Right ventricle myocardium superior (tissue), 1 donor: ENCODE measurements at places on chromosomes 12 and 14.

GRCh38 chr14:63269561-63270225, 49.0 kb downstream of the GPHB5 start:
- DNase-seq, result no peak

GRCh38 chr14:91065266-91065665, 4.8 kb upstream of the RPS6KA5 start:
- no peak for DNase-seq

DNA sequence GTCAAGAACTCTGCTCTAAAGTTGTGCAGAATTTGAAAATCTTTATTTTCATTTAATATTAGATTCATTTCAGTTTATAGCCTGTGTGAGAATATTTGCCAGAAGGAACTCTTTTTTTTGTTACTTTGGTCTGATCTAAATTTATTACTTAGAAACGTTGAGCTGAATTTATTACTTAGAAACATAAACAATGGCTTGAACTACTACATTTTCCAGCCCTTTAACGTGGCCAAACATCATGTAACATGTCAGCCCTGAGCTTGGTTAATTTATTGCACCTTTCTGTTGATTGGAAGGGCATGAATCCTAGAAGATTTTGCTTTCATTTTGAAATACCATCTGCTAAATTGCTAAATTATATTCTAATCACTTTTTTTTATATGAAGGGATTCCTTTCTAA, 241.4 kb downstream of the TMEM117 start:
- no peak for DNase-seq

DNA sequence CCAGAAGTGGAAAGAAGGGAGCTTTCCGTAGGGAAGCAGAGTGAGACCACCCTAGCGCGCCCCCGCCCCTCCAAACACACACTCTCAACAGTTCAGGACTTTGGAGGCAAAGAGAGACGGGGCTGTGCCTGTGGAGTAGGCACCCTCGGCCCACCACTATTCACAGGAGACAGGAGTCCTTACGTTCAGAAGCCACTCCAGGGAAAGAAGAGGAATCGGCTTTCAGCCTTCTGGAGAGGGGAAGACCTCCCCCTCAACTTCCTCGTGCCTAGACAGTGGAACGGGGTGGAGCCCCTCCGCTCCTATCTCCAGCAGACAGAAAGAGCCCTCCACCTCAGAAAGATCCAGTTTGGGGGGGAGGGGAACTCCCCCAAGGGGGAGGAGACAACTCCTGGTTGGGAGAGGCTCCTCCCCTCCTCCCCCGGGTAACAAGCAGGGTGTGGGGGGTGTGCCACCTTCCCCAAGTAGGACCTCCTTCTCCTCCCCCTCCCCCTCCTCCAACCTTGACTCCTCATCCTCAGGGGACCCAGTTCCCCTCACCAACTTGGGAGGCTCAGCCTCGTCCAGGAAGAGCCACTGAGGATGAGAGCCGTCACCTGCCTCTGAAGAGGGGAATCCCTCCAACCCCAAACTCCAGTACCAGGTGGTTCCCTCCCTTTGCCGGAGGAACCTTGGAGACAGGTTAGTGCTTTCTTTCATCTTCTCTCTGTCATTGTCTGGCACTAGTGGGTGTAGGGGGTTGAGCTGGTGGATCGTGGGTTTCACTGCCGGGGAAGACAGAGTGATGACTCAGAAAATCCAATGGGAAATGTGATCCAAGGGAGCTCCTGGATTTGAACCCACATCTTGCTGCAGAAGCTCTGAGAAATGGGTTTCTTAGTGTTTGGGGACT, 883 bp downstream of the FOXJ2 start:
- DNase-seq, result peak; percentile 55

- no peak for DNase-seq
Measured at GRCh38 chr14:24145690-24146452, 539 bp downstream of the PSME2 start.

GRCh38 chr14:94005324-94006073, 8.4 kb downstream of the CCDC197 start:
- no peak for DNase-seq

DNA sequence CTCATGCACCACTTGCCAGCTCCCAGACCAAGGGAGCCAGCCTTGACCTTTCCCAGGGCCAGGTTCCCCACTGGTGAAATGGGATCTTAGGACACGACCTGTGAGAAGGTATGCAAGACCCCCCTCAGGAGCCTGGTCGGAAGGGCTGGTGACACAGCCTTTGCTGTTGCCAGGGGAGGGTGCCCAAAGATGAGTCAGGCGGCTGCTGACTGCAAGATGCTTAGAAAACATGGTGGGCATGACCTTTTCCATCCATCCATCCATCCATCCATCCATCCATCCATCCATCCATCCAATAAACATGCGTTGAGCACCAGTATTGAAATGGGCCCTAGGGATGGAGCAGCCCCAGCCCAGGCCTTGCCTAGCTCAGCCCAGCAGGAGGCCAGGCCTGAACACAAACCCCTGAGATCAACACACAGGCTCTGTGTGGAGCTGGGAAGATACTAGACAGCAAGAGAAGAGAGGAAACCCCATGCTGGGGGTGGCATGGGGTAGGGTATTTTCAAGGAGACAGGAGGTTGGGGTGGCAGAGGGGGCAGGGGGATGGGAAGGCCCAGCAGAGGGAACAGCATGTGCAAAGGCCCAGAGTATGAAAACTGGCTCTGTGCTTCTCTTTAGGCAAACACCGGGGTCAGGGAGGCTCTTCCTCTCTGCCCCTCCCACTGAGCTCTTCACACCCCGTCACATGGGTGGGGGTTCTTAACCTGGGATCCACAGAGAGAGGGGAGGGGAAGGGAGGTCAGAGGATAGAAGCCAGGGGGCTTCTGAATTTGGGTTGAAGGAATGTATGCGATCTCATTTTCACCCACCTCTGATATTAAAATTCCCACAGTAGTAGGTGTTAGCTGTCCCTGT, 26.2 kb upstream of the YY1 start:
- DNase-seq, result no peak

DNA sequence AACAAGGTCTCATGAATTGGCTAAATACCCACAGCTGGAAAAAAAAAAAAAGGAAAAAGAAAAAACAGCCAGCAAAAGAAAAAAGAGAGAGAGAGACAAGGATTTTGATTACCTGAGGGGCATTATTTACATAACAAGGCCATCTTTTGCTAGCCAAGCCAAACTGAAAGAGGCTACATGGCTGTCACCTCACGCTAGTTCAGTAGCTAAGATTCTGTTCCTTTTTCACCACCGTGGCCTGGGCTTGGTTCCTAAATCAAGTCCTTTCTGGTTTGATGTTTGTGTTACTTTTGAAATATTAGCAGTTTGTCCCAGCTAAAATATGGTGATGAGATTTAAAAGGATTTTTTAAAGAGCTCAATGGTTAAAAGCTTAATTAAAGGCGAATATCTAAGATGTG, 2.0 kb upstream of the SDS start:
- DNase-seq, result no peak

DNA sequence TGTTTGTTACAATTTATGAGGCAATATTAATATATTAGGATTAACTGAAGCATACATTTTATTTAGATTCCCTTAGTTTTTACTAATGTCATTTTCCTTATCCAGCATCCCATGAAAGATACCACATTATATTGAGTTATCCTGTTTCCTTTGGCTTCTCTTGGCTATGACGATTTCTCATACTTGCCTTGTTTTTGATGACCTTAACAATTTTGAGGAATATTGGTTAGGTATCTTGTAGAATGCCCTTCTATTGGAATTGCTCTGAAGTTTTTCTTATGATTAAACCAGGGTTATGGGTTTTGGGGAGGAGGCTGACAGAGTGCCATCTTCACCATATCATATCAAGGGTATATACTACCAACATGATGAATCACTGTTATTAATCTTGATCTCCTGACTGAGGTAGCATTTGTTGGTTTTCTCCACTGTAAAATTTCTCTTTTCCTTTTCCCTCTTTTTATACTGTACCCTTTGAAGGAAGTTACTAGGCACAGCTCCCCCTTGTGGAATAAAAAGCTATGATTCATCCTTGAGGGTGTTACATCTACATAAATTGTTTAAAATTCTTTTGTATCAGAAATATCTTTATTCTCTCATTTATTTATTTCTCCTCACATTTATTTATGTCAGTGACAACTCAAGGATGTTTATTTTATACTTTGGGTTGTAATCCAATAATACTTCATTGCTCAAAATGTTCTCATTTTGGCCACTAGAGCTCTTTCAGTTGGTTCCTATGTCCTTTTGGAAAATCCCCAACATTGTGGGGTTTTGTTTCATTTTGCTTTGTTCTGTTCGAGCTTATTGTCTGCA, 239.0 kb downstream of the SLC16A7 start:
- DNase-seq, result no peak

GRCh38 chr12:112488257-112488876, 69.6 kb downstream of the PTPN11 start:
- no peak for DNase-seq

GRCh38 chr12:26803552-26803951, 29.4 kb downstream of the ITPR2 start:
- no peak for DNase-seq

DNA sequence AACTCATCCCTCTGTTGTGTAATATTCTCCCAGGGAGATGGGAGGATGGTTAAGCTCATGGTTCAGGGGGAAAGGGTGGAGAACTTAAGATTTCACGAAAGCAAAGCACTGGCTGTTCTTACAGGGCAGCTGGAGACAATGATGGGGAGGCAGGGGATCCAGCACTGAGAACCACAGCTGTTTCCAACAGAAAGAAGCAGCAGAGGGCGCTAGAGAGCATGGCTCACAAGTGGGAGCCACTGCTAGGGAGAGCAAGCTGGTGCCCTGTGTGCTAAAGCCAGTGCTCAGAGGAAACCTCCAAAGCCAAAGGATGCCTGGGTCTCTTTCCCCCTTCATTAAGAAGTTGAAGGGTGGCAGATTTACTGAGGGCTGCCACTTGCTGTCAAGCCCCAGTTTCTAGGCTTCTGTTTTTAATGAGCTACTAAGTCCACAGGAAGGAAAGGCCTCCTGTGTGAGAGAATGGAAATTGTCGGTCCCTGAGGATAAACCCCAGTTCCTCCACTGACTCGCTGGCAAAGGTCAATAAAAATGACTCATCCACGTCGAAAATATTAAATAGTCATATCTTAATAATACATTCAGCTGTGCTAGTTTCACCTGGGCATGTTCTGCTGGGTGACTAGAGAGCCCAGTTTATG, 199.7 kb downstream of the ANO2 start:
- DNase-seq, result peak; percentile 70

DNA sequence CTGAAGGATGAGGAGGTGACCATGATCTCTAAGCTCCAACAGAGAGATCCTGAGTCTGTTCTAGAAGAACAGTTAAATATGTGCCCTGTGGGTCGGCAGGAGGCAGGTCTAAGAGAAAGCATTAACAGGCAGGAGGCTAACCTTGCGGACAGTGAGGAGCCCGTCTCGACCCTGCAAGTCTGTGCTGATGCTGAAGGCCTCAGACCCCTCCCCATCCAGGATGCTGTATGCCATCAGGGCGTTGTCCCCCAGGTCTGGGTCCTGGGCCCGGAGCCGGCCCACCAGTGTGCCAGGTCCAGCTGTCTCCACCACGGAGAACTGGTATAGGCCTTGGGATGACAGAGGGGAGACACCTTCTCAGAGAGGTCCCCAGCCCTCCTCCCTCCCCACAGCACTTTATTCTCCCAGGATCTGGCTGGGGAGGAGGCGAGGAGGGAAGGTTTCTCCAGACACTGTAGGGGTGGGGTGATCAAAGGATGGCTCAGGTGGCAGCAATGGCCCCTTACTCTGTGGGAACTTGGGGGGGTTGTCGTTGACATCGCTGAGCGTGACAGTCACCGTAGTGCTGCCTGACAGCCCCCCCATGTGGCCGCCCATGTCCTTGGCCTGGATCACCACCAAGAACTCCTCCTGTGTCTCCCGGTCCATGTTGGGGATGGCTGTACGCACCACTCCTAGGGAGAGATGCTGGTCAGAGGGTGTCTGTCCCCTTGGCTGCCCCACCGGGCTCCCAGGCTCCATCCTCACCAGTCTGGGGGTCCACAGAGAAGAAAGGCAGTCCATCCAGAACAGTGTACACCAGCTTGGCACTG, 3.1 kb downstream of the CDH24 start:
- no peak for DNase-seq

DNA sequence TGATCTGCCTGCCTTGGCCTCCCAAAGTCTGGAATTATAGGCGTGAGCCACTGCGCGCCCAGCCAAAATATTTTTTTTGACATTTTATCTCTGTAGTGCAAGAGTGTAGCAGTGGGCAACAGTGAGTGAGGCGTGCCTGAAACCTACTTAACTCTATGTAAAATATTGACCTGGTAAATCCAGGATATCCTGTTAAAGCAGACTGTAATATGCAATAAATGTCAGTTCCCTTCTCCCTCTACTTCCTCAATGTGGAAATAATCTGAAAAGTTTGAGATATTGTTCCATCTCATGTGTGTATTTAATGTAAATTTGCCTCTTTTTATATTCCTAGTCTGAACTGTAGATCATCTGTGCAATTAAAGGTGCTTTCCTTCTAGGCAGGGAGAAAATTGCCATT, 9.5 kb upstream of the CDK17 start:
- DNase-seq, result no peak

DNA sequence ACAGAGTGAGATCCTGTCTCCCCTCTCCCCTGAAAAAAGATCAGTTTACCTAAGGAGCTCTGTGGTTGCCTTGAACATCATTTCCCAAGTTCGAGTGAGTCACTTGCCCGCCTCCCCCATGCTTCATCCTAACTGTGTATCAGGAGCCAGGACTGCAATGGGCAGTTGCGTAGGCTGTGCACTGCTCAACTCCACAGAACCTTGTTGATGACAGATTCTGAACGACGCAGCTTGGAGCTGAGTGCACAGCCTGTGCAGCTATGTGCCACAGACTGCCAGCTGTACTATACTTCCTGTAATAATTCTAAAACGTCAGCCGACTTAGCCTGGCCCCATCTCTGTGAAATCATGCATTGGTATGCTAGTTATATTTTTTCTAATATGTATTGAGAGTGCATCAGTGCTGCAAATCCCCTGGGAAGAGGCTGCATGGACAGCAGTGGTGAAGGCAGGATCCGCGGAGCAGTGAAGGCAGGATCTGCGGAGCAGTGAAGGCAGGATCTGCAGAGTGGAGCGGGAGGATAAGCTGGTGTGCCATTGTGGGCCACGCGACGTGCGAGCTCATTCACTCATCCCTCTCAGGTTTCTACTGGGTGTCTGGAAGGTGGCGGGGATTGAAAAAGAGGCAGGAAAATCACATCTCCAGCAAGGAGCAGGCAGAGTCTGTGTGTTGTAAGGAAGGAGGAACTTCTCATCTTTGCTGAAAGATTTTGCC, 80.8 kb downstream of the GALNT9 start:
- DNase-seq, result peak; percentile 8

GRCh38 chr12:76636121-76636692, 76.6 kb upstream of the OSBPL8 start:
- DNase-seq, result no peak

- no peak for DNase-seq
Measured at GRCh38 chr12:26627335-26627734, 205.7 kb downstream of the ITPR2 start.

DNA sequence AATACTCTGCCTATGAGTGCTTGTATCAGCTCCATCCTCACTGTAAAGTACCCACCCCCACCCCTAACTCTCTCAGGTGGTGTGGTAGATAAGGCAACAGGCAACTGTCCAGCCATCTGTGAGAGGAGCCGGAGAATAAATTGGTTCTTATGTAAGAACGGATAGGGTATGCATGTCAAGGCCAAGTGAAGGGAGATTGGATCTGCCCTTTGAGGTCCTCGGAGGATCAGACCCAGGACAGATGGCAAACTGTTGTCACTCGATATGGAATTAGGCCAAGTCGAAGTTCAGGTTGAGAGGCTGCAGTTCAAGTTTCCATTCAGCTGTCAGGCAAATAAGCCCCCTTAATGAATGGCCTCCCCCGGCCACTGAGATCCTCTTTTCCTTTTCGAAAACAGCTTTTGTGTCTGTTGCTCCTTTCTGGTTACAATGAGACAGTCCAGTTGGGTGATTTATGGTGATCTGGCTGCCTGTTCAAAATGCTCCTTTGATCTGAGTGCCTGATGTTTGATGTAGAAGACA, 120.3 kb downstream of the VRK1 start:
- DNase-seq, result no peak
